Activated effector memory CD4-positive, alpha-beta T cell treated with anti-CD3 and anti-CD28 coated beads, Interleukin-2, amount 50 U/mL, for 16 hours (primary cell): ENCODE measurements at places on chromosomes 16 and 17.

GRCh38 chr16:72195609-72196008, 23.7 kb upstream of the PMFBP1 start:
- DNase-seq, result no peak

GRCh38 chr17:40944531-40944930, 7.1 kb upstream of the KRT23 start:
- DNase-seq, result no peak

GRCh38 chr17:60832151-60832585, 154.5 kb downstream of the BCAS3 start:
- DNase-seq, result no peak

DNA sequence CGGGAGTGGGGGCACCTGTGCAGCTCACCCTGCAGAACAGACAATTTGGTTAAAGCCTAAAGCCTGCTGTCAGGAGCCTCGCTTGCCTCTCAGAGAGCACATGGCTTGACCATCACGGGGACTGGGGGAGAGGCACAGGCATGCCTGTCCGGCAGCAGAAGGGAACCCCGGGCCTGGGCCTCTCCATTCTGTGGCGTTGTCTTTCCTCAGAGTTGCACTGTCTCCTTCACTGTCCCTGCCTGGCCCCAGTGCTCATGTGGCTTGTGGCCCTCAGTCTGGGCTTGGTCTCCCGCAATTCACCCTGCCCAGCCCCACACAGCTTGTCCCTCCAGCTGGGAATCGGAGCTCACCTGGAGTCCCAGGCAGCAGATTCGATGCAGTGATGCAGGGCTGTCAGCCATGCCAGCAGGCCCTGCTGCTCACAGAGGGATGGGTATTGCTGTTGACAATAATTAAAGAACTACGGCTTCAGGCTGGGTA, 189.9 kb downstream of the SEC14L1 start:
- peak; percentile 61 for DNase-seq

GRCh38 chr16:85104147-85104546, 8.1 kb downstream of the CIBAR2 start:
- DNase-seq, result no peak

DNA sequence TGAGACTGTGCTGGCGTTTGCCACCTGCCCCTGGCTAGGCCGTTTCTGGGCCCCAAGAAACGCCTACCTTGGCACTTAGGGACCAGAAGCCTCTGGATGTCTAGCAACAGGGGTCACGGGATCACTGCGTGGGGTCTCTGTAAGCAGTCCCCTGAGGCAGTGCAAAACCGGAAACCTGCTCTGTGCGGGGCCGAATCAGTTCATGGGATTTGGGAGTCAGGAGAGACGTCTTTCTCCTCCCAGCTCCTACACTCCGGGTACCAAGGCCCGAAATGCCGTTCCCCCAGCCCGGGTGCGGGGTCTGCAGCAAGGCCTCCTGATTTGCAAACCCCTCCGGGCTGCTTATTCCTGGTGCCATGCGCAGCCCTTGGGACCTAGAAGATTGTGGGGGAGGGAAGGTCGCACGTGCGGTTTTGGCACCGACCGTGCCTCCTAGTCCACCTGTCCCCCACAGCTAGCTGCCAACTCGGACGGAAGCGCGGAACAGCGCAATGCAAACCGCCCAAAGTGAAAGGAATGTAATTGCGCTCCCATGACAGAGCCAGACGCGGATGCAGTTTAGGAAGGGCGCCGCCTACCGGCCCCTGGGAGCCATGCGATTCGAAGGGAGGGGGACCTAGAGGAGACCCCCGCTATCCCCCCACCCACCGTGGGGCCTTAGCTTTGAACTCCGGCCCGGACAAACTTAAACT, 6.5 kb downstream of the IRX5 start:
- DNase-seq, result peak; percentile 62

GRCh38 chr17:40298726-40299125, 10.3 kb upstream of the RARA start:
- no peak for DNase-seq

DNA sequence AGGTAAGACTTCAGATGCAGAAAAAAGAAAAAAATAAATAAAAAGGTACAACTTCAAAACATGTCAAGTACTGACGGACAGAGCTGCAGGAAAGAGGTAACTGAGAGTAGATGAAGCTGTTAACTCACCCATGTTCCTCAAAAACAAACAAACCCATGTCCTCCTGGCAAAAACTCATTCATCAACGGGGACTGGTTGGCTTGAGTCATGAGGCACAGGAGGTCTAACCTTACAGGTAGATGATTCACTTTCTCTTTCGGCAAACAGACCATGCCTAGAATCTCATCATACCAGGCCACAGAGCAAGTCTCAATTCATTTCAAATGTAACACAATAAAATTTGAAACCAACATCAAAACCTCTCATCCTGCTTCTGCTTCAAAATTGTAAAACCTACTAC, 12.3 kb upstream of the FASN start:
- DNase-seq, result no peak

DNA sequence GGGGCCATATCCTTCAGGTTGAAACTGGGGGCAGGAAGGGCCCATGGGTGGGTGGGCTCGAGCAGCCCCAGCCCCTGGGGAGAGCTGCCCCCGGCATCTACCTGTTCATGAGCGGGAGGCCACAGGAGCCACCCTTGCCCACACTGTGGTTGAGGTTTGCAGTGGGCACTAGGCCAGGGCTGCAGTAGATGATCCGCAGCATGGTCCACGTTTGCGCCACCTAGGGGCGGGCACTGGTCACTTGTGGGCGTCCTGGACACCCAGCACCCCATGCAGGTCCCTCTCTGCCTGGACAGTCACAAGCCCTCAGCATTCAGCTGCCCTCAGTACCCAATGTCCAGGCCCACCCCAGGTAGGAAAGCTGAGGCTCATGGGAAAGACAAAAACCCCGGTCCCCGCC, 1.8 kb upstream of the JMJD8 start:
- no peak for DNase-seq

DNA sequence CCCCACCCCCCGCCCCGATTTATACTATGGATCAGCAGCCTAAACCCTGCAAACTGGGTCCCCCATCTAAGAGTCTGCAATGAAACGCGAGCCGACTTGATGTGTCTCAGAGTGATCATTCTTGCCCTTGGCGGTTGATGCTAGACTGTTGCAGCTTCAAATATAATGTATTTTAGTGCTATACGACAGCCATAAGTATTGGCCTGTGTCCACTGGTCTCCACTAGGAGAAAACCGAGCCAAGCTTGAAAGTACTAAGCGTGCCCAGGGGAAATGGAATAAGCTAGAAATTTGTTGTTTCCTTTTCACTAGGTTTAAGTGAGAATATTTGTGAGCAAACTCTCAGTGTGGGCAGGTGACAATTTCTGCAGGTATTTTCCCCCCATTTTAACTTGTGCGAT, 711.2 kb downstream of the MAF start:
- no peak for DNase-seq

DNA sequence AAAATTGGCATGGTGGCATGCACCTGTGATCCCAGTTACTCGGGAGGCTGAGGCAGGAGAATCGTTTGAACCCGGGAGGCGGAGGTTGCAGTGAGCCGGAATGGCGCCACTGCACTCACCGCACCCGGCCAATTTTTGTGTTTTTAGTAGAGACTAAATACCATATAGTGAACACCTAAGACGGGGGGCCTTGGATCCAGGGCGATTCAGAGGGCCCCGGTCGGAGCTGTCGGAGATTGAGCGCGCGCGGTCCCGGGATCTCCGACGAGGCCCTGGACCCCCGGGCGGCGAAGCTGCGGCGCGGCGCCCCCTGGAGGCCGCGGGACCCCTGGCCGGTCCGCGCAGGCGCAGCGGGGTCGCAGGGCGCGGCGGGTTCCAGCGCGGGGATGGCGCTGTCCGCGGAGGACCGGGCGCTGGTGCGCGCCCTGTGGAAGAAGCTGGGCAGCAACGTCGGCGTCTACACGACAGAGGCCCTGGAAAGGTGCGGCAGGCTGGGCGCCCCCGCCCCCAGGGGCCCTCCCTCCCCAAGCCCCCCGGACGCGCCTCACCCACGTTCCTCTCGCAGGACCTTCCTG, at the start of gene HBQ1:
Gene HBQ1 (plus strand): TSS at position 359 of the 575 bp plus-strand sequence. CDS start 28 bp downstream, at position 387.
- DNase-seq, result peak; percentile 73

DNA sequence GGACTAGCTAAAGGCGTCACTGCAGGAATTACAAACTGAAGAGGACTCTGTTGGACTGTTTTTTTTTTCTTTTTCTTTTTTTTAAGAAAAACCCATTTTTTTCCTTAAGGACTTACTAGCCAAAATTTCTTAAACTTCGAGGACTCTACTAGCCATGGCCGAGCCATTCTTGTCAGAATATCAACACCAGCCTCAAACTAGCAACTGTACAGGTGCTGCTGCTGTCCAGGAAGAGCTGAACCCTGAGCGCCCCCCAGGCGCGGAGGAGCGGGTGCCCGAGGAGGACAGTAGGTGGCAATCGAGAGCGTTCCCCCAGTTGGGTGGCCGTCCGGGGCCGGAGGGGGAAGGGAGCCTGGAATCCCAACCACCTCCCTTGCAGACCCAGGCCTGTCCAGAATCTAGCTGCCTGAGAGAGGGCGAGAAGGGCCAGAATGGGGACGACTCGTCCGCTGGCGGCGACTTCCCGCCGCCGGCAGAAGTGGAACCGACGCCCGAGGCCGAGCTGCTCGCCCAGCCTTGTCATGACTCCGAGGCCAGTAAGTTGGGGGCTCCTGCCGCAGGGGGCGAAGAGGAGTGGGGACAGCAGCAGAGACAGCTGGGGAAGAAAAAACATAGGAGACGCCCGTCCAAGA, 878 bp downstream of the HEXIM1 start:
- peak; percentile 92 for DNase-seq

GRCh38 chr16:73019457-73020362, 28.2 kb downstream of the ZFHX3 start:
- peak; percentile 50 for DNase-seq

GRCh38 chr17:15451680-15452079, 15.7 kb downstream of the CDRT4 start:
- no peak for DNase-seq

- DNase-seq, result no peak
Observed at GRCh38 chr17:65657251-65657828, 95.9 kb upstream of the AXIN2 start.

- no peak for DNase-seq
Observed at GRCh38 chr17:11240041-11240840, 772 bp upstream of the SHISA6 start.

DNA sequence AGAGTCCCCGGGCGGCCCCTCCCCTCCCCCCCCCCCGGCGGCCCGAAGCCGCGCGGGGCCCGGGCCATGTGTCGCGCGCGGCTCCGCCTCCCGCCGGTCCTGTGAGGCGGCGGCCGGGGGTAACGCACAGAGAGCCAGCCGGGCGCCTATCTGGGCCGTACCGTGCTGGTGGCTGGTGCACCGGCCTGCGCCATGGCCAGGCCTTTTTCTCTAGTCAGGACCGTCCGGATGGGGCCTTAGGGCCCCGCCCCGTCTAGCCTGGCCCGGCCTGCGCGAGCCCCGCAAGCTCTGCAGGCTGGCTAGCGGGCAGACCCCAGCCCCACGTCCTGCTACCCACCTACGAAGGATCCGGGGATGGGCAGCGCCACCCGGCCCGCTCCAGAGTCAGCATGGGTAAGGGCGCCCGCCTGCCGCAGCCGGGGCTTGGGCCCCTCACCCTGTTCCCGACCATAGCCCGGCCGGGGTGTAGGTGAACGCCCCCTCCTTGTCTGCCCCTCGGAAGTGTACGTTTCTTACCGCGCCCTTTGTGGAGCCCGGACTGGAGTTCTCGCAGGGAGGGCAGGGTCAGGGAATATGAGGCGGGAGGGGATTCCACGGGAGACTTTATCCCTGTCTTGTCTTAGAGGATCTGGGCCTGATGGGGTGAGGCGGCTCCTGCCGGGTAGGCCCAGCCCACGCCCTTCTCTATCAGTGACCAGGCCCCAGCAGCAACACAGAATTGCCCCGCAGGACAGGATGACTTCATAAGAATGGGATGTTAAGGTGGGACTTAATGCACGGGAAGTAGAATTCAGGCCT, at the start of gene CENPT:
Gene CENPT (minus strand): TSS at position 630 of the 798 bp plus-strand sequence. CDS start 13,834 bp downstream, outside the sequence.
- no peak for DNase-seq

GRCh38 chr16:48559462-48560211, 50.3 kb downstream of the N4BP1 start:
- no peak for DNase-seq

GRCh38 chr16:8173111-8173644, 417.1 kb downstream of the TMEM114 start:
- no peak for DNase-seq

- no peak for DNase-seq
Observed at GRCh38 chr17:50551433-50551815, 4.5 kb downstream of the SPATA20 start.

DNA sequence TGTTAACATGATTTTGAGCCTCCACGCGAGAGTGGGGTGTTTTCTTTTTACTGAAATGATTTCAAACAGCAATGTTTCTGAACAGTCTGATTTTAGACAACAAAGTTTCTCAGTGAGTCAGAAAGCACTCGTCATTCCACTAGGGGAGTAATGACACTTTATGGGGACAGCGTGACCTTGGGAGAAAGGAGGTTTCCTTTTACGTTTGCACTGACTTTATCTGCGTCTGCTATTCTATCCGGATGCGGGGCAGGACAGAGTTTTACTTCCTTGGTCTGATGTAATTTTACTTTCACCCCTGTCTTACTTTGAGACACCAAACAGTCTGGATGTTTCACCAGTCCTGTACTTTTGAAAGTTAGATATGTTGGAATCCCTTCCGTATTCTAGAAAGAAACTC, 20.7 kb downstream of the SLC47A1 start:
- DNase-seq, result no peak

DNA sequence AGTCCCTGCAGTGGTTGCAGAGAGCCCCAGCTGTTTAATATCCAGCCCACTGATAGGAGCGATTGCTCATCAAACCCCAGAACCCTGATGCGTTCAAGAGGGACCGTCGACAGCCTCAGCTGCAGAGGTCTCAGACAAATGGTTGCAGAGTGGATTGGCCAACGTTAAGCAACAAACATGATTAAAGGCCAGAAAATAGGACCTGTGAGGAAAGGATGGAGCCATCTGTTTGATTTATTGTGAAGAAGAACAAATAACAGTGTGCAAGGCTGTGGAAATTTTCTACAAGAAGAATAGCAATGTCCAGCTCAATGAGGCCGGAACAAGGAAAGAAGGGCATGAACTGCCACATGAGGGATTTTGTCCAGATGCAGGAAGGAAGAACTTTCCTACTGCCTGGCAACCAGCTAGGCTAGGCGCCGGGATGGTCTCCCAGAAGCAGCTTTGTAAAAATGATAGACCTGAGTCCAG, 138.4 kb upstream of the DNAH9 start:
- no peak for DNase-seq

DNA sequence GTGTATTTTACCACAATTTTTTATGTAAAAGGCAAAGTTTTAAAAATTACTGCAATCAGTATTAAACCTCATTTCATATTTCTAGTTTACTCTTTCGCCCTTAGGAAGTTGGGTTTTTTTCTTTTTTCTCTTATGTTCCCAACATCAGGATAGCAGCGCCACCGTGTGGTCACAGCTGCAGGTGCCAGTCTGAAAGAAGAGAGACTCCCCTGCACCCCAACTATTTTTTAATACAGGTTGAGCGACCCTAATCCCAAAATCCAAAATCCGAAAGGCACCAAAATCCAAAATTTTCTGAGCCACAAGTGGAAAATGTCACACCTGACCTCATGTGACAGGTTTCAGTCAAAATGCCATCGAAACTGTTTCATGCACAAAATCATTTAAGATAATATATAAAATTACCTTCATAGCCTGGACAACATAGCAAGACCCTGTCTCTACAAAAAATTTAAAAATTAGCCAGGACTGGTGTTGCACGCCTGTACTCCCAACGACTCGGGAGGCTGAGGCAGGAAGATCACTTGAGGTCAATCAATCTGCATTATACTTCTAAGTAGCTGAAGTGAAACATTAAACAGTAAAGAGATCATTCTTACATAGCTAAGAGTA, 21.8 kb upstream of the ASGR2 start:
- peak; percentile 92 for DNase-seq
